ENCODE measurements at places on chromosomes 3 and 15. TPM values are rescaled to one million over a fixed set of nuclear protein-coding genes. Genes with fewer than 3 reads are reported as not detected.

Gene SNRPA1
- 6.4 TPM for total RNA-seq

Gene SLC22A14
- total RNA-seq: under 0.01 TPM

Gene CD200R1
- total RNA-seq: 0.09 TPM

Gene SIDT1
- not detected for total RNA-seq

Gene DUOXA2
- total RNA-seq: not detected

Gene P3H2
- 2.6 TPM for total RNA-seq

Gene PATL2
- total RNA-seq: 1.4 TPM

Gene CD96
- under 0.01 TPM for total RNA-seq

Gene GOLGA8J
- total RNA-seq: 0.09 TPM

Gene TUSC7
- not detected for total RNA-seq

Gene CSPG4
- 42.1 TPM for total RNA-seq

Gene PRR23E
- total RNA-seq: not detected

Gene USP50
- total RNA-seq: 0.34 TPM

Gene PIERCE2
- 0.60 TPM for total RNA-seq

Gene ISY1
- 40.4 TPM for total RNA-seq

Gene CHDH
- total RNA-seq: 0.09 TPM

Gene TAMM41
- total RNA-seq: 3.5 TPM

Gene ROPN1
- not detected for total RNA-seq

Gene TM6SF1
- total RNA-seq: 2.0 TPM

Gene HTR3C
- total RNA-seq: not detected

Gene SLCO2A1
- not detected for total RNA-seq

Gene ARGFX
- not detected for total RNA-seq

Gene MYD88
- total RNA-seq: 8.8 TPM

Gene SLC6A6
- 23.9 TPM for total RNA-seq

Gene TMEM212
- not detected for total RNA-seq

Gene FLNB
- 54.0 TPM for total RNA-seq

Gene PAQR5
- total RNA-seq: 2.8 TPM

Gene PLA2G4E
- total RNA-seq: not detected

Gene ST3GAL6
- total RNA-seq: 1.3 TPM
